Adipocyte (in vitro differentiated cells): ENCODE measurements at places on chromosomes 7 and 10.

DNA sequence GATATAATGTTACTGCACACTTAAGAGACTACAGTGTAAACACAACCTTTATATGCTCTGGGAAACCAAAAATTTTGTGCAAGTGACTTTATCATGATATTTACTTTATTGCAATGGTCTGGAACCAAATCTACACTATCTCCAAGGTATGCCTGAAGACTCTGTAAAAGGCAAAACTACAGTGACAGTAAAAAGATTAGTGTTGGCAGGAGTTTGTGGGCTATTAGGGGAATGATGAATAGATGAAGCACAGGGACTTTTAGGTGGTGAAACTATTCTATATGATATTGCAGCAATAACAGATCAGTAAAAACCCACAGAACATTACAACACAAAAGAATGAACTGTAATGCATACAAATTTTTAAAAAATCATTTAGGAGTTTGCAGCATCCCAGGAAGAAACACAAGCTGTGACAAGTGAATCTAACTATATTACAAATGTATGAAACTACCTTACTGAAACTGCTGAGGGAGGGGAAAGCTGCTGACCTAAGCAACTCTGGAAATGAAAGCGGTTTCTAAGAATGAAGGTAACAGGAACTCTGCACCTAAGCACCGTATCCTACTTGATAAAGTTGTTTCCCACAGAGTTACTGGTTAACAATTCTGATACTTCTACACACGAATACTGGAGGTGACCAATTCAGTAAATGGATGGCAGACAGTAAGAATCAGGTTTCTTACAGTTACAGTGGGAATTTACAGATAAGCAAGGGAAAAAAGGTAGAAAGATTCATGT is 82.6 kb downstream of the ATE1 start:
- DNase-seq: no peak

DNA sequence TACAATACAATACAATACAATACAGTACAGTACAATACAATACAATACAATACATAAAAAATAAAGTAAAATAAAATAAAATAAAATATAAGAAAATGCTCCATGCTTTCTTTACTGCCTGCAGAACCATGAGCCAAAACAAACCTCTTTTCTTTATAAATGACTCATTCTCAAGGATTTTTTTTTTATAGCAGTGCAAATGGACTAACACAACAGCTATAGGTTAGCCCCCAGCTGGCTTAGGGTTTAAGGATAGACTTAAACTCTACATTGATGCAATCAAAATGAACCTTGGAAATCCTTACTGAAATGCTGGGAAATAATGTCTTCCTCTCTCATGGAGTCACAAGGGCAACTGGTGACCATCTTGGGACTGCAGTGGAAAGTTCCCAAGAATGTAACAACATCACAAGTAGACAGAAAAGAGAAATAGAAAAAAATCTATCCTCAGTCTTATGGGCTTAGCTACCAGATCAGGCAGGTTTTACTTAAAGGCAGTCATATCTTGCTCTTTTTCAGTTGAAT is 348.9 kb downstream of the ARL4A start:
- DNase-seq: no peak

DNA sequence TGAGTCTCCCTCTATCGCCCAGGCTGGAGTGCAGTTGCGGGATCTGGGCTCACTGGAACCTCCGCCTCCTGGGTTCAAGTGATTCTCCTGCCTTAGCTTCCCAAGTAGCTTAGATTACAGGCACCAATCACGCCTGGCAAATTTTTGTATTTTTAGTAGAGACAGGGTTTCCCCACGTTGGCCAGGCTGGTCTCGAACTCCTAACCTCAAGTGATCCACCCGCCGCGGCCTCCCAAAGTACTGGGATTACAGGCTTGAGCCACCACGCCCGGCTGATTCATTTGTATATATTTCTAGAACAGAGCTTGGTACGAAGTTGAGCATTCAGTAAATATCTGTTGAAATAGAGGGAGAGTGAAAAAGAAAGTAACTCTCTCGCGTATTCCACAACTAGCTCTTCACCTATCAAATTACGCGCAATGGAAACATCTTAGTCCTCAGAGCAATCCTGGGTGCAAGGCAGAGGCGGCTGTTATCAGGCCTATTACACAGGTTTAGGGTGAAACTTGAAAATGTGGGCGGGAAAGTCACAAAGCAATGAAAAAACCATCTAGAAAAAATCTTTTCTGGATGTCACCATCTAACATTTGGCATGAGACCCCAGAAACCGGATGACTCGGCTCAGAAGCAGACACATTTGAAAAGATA is 707 bp upstream of the GHITM start:
- DNase-seq: no peak

GRCh38 chr10:59628456-59628855 is 81.2 kb downstream of the SLC16A9 start:
- DNase-seq: no peak

GRCh38 chr7:67692425-67692824 is 695.8 kb downstream of the TYW1 start:
- DNase-seq: peak; percentile 26

DNA sequence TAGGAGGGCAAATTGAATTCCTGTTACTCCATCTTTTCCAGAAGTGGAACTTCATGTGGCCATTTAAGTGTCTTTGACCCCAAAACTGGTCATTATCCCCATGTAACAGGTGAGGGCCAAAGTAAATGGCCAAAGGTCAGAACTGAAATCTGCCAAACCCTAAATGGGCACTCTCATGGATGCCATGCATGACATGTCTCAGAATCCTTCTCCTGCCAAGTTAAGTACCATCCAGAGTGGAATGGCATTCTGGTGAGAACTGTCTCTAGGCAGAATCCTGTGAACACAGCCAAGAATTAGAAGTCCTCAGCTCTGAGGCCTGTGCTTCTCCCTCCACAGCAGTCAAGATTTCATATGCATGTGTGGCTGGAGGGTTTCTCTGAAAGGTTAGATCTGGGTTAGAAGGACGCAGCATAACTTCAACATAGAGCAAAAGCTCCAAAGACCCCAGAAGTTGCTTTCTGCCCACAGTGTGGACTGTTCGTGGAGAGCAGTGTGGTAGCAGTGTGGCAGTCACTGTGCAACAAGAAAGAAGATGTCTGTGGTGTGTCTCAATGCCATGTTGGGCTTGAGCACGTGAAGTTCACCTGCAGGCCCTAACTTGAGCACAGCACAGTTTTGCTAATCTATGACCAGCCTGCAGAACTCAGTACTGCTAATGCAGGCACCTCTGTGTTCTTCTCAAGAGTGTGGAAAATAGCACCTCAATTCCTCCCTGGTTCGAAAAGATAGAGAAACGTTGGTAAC is 121.3 kb downstream of the ADCY1 start:
- DNase-seq: no peak

- DNase-seq: no peak
These were observed 35.7 kb downstream of the OR13A1 start for GRCh38 chr10:45279682-45280081.

DNA sequence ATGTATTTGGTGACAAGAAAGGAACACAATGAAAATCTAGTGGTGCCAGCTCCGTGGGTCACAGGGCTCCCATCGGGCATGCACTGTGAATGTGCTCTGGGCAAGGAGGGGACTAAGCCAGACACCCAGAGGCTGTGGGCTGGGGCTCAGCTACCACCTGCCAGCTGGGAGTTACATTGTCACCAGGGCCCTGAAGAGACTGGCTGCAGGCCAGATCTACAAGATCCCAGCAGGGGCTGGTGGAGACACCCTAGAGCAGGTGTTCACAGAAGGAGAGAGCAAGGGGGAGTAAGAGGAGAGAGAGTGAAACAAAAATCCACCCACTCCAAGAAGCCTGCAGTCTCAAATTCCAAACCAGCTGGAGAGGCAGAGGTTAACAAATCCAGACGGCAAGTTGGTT is 116.6 kb upstream of the ADCY1 start:
- no peak for DNase-seq

- DNase-seq: peak; percentile 13
These were observed 63.7 kb downstream of the TSPAN12 start for GRCh38 chr7:120794106-120794729.

DNA sequence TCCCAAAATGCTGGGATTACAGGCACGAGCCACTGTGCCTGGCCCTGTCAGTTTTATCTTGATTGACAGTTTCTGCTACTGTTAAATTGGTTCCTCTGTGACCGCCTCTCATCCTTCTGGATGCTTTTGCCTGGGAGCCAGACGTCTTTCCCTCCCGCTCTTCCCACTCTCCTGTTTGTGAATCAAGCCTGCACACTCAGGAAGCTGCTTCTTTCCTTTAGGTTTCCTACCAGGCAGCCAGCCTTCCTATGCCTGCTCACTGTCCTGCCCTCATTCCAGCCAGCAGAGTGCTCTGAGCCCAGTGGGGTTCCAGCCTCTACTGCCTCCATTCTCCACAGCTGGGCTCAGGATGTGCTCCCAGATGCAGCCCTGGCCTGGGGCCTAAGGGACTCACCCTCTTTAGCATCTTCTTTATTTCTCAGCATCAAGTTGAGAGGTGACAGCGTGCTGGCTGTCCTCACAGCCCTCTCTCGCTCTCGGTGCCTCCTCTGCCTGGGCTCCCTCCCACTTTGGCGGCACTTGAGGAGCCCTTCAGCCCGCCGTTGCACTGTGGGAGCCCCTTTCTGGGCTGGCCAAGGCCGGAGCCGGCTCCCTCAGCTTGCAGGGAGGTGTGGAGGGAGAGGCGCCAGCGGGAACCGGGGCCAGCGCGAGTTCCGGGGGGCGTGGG is 5.1 kb downstream of the SH2D4B start:
- DNase-seq: no peak

DNA sequence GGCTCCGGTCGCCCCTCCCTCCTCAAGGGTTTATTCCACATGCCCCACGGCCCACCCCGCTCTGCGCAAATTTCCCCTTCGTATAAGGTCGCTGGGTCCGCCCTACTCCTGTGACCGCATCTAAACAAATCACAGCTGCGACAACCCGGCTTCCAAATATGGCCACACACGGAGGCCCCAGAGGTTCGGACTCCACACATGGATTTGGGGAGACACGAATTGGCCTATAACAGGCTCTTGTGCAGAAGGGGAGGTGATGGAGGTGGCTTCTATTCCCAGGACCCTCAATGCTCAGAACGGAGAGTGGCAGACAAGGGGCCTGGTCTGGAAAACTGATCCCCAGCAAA is 90.1 kb downstream of the FOXL3 start:
- no peak for DNase-seq

DNA sequence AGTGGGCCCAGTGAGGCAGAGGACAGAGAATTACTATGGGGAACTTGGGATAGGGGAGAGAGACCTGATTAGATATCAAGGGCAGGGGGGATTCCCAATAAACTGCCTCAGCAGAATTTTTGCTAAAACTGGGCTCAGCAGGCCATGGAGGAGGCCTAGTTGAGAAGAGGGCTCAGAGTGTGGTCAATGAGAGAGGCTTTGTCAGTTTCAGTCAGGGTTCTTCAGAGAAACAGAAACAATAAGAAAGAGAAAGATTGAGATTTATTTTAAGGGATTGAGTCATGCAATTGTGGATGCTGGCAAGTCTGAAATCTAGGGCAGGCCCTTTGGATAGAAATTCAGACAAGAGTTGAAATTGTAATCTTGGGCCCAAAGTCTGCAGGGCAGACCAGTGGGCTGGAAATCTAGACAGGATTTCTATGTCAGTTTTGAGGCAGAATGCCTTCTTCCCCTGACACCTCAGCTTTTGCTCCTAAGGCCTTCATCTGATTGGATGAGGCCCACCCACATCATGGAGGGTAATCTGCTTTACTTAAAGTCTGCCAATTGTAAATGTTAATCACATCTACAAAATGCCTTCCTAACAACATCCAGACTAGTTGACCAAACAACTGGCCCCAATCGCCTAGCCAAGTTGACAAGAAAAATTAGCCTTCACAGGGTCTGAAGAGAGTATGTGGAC is 33.5 kb upstream of the CCSER2 start:
- DNase-seq: peak; percentile 14
